Stimulated activated CD8-positive, alpha-beta memory T cell treated with anti-CD3 and anti-CD28 coated beads, Interleukin-2, amount 100 ng/mL, for 48 hours (primary cell): ENCODE measurements at places on chromosomes 7 and 10.
A peak's percentile ranks its signal among the peaks of the same experiment; 100 is the strongest.

DNA sequence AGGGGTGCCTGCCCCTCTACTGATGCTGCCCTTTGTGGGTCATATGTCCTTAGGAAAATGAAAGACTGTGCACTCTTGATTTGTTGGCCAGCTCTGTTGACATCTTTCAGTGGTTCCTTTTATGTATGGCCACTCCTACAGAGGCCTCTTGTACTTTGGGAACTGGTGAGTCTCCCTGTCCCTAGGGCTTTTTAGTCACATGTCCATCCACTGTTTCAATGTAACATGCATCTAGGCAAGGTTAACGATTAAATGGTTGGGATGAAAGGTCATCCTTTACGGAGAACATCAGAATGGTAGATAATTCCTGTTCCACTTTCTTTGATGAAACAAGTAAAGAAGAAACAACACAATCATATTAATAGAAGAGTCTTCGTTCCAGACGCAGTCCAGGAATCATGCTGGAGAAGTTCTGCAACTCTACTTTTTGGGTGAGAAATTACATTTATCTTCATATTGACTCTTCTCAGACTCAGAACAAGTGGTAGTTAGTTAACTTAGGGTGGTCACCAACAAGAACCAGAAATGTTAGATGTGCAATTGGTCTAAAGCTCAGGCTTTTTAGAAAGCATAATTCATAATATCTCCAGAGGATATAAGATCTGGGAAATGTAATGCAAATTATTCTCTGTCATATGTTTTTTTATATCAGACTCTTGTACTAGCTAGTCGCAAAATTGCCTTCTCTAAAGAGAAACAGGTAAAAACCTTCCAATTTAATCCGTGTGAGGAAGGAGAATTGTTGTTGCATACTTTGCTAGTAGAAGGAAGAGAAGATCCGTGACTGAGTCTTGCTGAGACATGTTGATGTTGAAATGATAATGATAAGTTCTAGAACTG lies at the start of gene ABCC2:
ABCC2 (plus strand) TSS at position 194 of the 840 bp plus-strand sequence; CDS start at position 399, 205 bp downstream.
- DNase-seq, result no peak

- no peak for DNase-seq
Measured at GRCh38 chr7:90877201-90877600, 281.1 kb downstream of the CDK14 start.

- no peak for DNase-seq
Measured at GRCh38 chr7:553636-554111, 34.0 kb upstream of the PDGFA start.

DNA sequence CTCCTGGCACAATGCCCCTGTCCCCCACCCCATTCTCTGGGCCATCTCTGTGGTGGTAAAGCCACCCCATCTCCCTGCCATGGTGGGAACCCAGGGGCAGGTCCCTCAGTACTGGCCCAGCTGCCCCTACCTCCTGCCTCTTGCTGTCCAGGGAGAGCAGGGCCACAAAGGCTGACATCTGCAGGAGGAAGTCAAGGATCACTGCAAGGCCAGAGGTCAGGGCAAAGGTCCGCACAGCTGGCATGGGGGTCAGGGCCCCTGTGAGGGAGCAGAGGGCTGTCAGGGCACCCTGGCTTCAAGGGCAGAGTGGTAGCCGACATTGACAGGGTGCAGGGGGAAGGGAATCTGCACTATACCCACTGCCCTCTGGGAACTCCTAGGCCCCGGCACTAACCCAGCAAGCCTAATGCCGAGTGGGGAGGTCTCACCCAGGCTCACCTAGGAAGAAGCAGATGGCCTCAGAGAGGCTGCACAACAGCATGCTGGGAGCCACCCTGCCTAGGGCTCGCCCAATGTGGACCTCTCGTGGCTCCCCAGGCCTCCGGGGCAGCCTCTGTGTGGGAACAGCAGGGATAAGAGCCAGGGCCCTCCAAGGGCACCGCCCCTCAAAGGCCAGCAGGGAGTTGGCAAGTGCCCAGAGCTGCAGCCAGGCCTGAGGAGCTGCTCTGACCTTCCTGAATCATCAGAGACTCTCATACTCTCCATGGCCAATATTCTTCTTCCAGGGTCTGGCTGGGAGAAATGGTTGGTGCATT lies 7.7 kb downstream of the NPC1L1 start:
- no peak for DNase-seq

- no peak for DNase-seq
Measured at GRCh38 chr7:38300175-38300574, 26.7 kb upstream of the TARP start.

DNA sequence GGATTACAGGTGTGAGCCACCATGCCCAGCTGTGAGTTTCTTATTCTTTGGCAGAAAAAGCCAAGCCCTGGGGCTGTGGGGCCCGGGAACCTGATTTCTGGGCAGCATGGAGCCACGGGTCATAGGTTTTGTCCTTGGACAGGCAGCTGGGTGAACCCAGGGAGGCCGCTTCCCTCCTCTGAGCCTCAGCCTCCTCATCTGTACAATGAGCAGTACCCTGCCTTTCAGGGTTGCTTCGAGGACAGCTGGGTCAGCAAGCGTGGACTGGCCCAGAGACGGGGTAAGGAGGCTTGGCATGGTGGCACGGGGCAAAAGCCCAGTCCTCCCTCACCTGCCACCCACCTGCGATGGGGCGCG lies 84.1 kb upstream of the GNA12 start:
- no peak for DNase-seq

GRCh38 chr10:46534828-46535524 lies 21.5 kb downstream of the GPRIN2 start:
- no peak for DNase-seq

DNA sequence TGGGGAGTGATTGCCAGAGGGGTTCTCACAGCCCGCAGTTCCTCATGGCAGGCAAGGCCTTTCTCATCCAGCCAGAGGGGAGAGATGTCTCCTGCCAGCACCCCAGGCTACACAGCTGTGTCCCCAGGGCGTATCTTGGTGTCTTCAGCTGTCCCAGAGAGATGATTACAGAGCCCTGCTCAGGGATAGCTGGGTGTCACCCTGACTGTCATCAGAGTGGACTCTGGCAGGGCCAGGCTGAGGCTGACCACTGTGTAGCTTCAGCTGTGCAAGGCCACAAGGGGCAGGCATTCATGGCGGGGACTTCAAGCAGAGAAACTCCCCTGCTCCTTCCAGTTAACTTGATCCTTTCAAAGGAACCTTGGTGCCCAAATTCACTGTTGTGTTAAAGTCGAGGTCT lies 124.2 kb downstream of the RGS10 start:
- DNase-seq, result no peak

- DNase-seq, result no peak
Measured at GRCh38 chr10:116418389-116418788, 9.3 kb upstream of the PNLIPRP3 start.

DNA sequence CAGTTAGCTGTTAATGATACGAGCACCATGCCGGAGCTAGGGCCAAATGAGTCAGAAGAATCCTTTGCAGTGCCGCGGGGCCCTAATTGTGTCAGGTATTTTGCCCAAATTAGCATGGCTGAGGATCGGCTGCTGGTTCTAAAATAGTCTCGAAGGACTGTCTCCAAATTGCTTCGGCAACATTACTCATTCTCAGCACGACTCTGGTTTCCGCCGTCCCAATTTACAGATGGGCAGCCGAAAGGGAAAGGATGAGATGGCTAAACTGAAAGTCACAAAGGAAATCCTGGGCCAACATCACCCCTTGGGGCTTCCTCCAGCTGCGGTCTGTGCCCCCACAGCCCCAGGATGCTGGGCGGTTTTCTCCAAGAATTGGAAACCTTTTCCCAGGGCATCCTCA lies 351.4 kb downstream of the PAXIP1 start:
- no peak for DNase-seq

DNA sequence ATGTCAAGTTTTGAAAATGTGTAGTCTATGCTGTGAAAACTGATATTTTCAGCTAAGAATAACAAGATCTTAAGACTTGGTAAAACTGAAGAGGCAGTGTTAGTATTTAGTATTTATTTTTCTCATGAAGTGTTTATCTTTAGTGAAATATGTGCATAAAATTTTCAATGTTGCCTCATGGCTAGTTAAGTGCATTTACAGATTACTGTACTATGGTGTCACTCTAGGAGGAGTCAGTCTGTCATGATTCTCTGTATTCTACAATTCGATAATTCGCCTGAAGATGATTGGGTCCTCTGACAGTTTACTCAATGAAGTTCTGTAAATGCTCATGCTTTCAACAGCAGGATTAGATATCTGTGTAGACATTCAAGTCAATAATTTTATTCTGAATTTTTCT lies 488.1 kb upstream of the GRM3 start:
- DNase-seq, result no peak

DNA sequence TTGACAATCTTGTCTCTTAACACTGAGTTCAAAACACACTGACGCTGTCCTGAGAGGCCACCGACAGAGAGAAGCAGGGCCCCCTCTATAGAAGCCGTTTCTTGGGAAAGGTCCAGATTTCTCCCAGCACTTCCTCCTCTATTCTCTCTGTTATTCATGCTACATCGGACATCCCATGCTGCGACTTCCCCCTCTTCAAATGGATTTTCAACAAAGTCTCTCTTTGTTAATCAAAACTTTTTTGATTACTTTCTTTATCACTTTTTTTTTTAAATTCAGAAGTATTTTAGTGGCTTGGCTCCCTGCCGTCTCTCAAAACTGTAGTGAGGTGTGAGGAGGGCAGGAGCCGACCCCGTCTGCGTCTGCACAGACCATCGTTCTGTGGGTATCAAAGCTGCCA lies 298.9 kb upstream of the PITRM1 start:
- DNase-seq, result no peak

GRCh38 chr10:62512732-62513475 lies 138.7 kb downstream of the ZNF365 start:
- no peak for DNase-seq

GRCh38 chr10:28179006-28179742 lies 123.7 kb downstream of the MPP7 start:
- DNase-seq, result peak; percentile 4

- DNase-seq, result no peak
Measured at GRCh38 chr10:27621461-27621860, 117.4 kb downstream of the RAB18 start.

- no peak for DNase-seq
Measured at GRCh38 chr7:28718055-28718481, 240.1 kb downstream of the TRIL start.

DNA sequence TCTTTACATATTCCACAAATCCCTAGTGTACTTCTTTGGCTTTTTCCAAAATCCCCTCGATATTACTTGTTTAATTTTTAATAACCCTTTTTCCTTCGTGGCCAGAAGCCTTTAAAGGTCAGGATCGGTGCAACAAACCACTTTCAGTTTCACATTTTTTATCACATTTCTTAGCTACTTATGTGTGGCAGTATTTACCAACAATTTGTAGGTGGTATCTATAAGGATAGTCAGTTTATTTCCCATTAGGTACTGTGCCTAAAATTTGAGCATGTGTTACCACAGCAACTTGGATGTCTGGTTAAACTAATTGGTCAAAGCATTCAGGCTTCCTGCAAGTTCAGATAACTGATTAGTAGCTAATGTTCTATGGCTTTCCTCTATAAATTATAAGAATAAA lies 104.9 kb downstream of the CDK14 start:
- no peak for DNase-seq
